Stimulated activated CD8-positive, alpha-beta memory T cell treated with anti-CD3 and anti-CD28 coated beads, Interleukin-7, amount 100 ng/mL, for 1 hour (primary cell): ENCODE measurements at places on chromosomes 6 and 20.

- no peak for DNase-seq
Observed at GRCh38 chr6:53750052-53750650, 44.7 kb upstream of the LRRC1 start.

DNA sequence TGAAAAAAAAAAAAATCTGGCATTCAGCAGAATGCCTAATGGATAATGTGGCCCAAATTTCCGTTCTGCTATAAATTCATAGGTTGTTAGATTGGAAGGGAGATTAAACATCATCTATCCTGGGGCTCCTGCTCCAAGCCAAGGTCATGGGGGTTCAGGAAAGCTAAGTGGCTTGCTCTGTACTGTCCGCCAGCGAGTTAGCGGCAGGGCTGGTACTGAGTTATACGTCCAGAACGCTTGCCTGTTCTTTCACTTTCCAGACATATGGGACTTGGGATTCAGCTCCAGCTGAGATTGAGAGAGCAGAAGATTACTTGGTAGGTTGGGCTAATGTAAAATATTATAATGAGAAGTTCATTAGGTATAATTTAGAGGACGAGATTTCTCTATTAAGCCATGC, 858 bp downstream of the RWDD1 start:
- no peak for DNase-seq

- DNase-seq = no peak
Observed at GRCh38 chr20:6888736-6889395, 121.4 kb downstream of the BMP2 start.

DNA sequence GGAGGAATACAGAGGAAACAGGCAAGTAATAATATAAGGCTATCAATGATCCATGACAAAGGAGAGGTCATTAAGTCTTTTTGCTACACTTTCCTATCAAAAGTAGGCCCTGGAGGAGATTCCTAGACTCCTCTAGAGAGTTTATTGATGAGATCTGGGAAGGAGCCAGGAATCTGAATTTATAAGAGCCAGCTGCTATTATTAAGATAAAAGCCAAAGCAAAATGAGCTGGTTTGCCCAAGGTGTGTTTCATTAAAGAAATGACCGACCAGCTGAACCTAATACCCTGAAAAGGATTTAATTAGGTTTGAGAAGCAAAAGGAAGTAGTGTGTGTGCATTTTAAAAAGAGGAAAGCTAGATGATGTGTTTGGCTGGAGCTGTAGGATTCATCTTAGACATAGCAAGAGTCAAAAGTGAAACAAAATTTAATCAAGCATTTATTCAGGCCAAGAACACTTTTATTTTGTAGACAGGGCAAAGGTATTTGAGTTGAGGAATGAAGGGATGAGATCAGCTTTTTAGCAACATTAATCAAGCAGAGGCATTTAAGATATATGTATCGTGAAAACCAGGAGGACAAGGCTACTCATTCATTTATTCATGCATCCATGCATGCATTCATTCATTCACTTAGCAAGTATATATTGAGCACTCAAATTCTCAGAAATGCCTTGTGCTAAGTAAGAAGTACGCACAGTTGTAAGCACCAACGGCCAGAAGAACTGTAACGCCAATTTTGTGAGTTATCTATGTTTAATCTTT, 43.5 kb upstream of the SCAF8 start:
- no peak for DNase-seq

- no peak for DNase-seq
Observed at GRCh38 chr6:20538907-20539306, 4.7 kb downstream of the CDKAL1 start.

- DNase-seq = no peak
Observed at GRCh38 chr6:150372051-150372450, 3.2 kb downstream of the IYD start.

DNA sequence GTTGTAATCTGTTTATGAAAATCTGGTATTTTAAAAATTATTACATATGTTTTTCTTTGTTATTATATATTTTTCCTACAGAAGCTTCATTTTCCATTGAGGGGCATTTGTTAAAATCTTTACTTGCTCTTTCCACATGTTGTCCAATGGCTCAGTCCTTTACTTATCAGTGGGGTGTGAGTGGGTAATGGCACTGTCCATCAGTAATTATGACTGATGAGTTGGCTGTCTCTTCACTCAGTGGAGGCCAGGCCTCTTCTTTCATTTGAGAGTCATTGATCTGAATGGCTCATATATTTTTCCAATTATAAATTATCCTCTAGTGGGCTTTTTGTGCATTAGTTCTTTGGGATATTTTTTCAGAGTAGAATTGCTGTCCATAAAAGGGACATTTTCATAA, 45.7 kb downstream of the FARS2 start:
- DNase-seq = no peak

- no peak for DNase-seq
Observed at GRCh38 chr6:37761554-37762271, 57.8 kb upstream of the ZFAND3 start.

DNA sequence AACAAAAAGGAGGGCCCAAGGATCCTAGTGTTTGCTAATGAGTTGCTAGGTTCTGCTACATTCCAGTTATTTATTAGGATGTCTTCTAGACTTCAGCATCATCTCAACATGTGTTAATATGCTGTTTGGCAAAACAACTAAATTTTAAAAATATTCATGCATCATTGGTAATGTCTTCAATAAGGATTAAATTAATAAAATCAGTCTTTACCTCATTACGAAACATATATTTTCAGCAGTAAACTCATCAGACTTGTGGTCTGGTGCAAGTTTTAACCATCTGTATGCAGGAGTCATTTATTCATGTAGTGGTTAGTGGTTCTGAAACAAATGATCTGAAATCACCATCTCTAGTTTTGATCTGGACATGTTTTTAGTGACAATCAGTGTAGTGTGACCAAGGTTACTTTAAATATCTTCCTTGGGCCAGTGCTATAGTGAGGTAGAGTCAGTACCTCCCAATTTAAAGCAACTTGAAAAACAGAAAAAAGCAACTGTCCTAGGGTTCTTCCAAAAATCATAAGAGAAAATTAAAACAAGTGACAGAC, 85.0 kb upstream of the KCNK16 start:
- no peak for DNase-seq

DNA sequence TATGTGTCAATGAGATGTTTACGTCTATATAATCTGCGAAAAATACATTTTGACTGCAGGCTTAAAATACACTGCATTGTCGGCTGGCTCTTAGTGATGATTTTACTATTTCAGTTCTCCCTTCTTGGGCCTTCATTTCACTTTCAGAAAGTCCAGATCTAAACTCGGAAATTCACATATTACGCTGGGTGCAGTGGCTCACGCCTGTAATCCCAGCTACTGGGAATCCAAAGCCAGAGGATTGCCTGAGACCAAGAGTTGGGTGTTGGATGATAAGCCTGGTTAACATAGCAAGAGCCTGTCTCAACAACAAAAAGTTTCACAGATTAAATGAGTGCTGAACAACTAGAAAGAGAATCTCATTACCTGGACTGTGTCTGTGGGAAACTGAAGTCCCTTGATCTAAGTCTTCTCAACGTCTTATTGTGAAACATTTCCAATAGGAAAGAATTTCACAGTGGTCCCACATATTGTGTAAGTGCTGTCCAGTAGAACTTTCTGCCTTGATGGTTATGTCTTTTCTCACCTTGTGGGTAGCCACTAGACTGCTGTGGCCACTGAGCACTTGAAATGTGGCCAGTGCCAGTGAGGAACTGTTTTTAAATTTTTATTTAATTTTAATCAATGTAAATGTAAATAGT, 1.9 kb downstream of the GINM1 start:
- DNase-seq = no peak

- no peak for DNase-seq
Observed at GRCh38 chr6:16947375-16948015, 154.4 kb upstream of the STMND1 start.

DNA sequence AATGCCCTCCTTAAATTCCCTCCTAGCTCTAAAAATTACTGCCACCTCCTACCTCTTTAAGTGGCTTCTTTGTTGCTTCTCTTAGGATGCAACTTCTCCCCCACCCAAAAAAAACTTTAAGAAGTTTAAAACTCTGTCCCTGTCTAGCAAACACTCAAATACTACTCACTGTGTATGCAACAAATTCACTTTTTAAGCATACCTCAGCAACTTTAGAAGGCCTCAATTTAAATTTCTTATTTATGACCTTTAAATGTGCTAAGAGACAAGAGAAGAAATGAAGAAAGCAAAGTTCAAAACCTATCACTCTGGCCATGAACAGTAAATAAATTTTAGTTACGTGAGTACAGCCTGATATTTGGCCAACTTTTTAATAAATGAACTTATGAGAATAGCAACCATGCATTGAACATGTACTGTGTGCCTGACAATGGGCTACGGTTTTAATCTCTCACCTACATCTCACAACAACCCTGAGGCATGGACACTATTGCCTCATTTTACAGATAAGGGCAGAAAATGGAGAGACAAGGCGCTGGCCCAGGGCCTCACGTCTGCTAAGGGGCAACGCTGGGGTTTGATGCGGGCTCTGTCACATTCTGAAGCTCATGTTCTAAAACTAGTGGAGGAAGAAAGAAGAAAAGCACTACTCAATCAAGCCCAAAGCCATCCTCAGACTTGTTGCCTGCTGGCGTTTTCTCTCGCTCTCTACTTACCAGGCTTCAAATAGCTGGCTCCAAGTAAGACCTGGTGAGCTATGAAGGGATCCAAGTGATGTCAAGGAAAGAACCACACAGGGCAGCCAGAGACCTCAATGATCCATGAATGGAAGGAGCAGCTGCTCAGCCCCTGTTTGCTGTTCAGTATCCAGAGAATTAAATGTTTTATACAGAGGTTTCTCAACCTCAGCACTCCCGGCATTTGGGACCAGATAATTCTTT, 99.8 kb downstream of the TBC1D7 start:
- DNase-seq = no peak

DNA sequence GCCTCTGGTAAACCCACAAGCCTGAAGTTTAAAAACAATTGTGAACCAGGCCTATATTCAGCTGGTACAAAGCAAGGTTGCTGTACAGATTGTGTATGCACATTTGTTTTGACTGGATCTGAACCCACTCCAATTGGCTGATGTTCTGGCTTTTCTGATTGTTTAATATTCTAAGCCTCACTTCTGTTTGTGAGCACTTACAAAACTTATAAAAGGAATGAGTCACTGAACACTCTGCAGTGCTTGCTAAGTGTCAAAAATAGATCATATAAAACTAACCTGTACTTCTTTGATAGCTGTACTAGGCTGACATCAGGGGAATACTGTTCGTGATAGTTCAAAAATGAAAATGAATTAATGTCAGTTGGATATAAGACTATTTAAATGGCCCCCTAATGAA, 12.1 kb downstream of the COL21A1 start:
- no peak for DNase-seq

DNA sequence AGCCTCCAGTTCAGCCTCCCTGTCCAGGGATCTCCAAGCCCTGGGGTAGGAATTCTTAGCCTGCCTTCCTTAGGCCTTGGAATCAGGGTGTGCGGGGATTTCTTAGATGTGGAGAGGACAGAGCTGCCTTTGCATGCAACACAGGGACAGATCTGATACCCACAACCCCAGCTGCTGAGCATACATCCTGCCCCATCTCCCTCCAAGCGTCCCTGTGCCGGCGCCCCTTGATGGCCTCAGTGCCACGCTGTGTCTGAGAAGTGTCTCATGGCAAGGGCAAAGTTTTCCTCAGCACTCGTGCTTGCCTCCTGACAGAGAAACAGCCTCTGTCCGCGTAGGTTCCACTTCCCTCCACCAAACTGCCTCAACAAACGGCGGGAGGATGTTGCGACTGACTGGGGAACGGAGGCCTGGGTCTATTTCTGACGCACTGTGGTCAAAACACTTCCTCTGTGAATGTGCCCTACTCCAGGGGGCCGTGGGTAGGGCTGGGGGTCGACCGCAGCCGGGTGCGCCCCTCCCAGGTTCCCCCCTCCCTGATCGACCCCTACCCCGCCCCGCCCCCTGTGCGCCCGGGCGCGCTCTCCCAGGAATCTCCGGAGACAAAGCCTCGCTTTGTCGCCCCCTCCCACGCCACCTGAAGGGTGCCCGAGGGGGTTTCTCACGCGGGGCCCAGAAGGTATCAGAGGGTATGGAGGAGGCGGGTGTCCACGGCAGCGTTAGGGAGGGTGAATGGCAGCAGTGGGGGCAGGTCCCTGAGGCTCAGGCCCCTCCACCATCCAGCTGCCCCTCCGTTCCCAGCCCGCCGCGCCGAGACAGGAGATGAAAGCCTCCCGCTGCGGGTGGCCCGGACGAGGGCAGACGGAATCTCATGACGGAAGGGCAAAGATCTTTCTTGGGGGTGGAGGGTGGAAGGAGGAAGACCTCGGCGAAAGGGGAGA, 806 bp downstream of the MICAL1 start:
- DNase-seq = peak; percentile 35

DNA sequence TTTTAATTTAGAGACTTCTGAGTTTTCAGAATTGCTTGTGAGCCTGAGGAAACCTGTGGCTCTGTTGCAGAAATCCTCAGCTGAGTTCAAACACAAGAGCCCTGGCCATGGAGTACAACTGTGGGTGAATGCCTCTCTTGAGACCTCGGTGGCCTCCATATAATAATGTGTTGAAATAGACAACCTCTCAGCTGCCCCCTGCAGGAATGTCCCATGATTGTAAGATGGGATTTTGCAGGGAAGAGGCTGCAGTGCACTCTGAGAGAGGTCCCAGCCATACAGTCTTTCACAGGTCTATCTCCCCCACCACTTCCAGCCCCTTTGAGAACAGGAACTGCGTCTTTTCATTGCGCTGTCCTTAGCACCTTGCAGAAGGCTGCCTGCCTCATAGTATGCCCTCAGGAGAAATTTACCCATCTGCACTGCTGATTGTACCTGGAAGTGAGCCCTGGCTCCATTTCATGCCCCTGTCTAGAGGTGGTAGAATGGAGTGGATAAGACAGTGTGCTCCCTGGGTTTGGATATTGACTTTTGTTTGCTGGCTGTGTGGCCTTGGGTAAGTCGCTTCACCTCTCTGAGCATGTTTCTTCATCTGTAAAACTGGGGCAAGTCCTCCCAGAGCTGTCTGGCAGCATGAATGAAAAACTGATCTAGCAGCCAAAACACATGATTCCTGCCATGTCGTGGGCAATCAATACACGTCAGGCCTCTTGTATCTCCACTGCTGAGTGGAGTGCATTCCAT, 16.8 kb upstream of the CDH22 start:
- DNase-seq = no peak

GRCh38 chr6:32519118-32519909, 10.8 kb downstream of the HLA-DRB5 start:
- no peak for DNase-seq

GRCh38 chr6:166950443-166950821, 5.9 kb downstream of the RNASET2 start:
- no peak for DNase-seq

DNA sequence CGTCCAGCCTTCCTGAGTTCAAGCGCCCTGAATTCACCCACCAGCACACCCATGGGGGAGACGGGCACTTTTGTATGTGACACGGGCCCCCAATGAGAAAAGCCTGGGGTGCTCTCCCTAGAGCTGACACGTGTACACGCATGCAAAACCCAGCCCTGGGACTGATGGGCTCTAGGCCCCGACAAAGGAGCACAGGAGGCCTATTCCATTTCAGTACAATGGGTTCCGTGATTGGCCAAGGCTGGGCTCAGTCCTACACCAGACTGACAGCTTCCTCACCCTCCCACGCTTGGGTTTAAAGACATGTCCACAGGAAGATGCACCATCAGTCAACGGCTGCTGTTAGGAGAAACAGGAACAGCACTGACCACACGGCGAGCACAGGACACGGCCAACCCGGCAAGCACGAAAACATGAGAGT, 8.8 kb downstream of the ZBTB46 start:
- DNase-seq = no peak

GRCh38 chr6:145241721-145242120, 493.6 kb downstream of the EPM2A start:
- no peak for DNase-seq

- DNase-seq = no peak
Observed at GRCh38 chr20:52684176-52684575, 288.0 kb upstream of the TSHZ2 start.
